ENCODE measurements at places on chromosomes 1 and 21.

DNA sequence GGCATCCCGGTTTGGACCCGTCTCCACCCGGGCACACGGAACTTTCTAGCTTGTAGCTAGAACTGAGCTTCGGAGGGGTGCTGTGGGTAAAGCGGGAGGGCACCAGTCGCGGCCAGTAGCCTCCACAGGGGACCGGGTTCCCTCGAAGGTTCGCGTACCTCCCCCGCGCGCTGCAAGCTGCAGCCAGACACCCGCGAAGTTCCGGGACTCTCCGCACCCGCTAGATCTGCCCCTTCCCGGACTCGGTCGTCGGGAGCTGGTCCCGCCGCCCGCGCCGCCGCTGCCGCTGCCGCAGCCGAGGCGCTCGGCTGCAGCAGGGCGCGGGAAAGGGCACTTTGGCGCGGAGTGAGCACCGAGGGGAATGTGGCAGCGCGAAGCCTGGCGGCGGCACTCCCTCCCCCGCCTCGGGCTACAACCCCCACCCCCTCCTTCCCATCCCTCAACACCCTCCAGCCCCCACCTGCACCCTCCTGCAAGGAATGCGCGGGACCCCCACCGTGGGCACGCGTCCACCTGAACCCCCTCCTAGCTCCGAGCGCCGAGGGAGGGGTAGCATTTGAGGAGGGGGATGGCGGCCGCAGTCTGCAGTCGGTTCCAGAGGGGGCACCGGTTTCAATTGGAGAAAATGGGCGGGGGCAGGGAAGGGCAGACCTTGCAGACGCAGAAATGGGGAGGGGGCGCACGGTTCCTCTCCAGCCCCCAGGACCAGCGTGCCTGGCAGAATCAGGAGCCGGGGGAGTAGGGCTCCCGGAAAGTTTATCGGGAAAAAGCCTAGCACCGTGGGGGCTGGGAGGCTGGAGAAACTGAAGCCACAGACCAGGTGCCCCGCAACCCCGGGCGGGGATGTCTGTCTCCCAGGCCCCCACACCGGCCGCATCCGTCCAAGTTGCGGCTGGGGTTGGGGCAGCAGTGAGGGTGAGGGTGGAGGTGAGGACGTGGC lies 968 bp downstream of the CSMD2 start:
- DNase-seq: peak; percentile 65

DNA sequence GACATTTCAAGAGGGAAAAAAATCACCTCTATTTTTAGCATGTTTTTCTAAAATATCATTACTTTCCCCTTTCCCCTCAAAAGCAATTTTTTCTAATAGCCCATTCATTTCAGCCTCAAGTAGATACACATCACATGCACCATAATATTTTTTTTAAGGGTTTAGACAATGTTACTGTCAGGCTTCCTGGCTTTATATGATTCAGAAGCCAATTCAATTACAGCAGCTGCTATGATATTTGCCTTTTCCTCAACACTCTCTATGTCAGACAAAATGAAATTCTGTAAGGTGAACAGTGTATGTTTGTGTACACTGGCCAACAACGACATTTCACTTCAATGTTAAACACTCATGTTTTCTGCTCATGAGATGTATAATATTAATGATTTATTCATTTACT lies 46.5 kb downstream of the OMA1 start:
- no peak for DNase-seq

DNA sequence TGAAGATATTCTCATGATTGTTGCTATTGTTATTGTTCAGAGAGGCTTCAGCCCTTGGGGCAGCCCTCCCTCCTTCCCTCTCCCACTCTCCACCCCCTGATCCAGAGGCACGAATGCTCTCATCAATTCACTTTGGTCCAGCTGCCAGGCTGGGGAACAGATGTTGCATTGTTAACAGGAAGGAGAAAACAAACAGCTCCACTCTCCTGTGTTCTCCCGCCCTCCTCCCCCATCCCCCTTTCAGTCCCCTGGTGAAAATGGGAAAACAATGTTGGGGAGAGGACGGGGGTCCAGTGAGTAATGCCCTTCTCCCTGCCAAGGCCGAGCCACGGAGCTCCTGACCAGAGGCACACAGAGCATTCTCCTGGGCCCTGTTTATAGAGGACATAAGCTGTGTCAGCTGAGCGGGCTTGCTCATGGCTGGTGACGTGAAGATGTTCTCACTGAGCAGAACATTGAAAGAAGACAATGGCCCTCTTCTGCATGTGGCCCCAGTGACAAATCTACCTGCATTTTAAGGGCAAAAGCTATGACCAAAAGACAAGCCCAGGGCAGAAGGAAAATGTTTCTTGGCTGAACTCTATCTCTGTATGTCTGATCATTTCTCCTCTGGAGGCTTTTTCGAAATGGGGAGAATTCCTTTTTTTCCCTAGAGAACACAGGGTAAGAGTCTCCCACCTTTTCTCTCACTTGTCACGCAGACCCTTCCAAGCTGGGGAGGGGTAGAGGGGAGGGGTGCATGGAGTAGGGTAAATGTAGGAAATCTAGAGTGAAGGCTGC lies 111.7 kb downstream of the GLUL start:
- DNase-seq: peak; percentile 47

GRCh38 chr21:20971296-20971921 lies 26.8 kb upstream of the NCAM2 start:
- peak; percentile 63 for DNase-seq

GRCh38 chr1:208245185-208245705 lies 1.1 kb upstream of the PLXNA2 start:
- DNase-seq: peak; percentile 94

GRCh38 chr1:236685205-236685916 lies 938 bp upstream of the ACTN2 start:
- DNase-seq: no peak

- DNase-seq: no peak
Measured at GRCh38 chr1:143553627-143554026, 418.2 kb downstream of the FAM72C start.

GRCh38 chr21:32483293-32483595 lies 70.7 kb downstream of the EVA1C start:
- no peak for DNase-seq

GRCh38 chr1:208113011-208113410 lies 131.2 kb downstream of the PLXNA2 start:
- DNase-seq: peak; percentile 55

GRCh38 chr1:9466780-9467758 lies 72.2 kb upstream of the SLC25A33 start:
- DNase-seq: no peak

GRCh38 chr1:215489771-215490565 lies 77.1 kb upstream of the KCTD3 start:
- no peak for DNase-seq

- DNase-seq: no peak
Measured at GRCh38 chr1:18637962-18638834, 7.6 kb downstream of the PAX7 start.

DNA sequence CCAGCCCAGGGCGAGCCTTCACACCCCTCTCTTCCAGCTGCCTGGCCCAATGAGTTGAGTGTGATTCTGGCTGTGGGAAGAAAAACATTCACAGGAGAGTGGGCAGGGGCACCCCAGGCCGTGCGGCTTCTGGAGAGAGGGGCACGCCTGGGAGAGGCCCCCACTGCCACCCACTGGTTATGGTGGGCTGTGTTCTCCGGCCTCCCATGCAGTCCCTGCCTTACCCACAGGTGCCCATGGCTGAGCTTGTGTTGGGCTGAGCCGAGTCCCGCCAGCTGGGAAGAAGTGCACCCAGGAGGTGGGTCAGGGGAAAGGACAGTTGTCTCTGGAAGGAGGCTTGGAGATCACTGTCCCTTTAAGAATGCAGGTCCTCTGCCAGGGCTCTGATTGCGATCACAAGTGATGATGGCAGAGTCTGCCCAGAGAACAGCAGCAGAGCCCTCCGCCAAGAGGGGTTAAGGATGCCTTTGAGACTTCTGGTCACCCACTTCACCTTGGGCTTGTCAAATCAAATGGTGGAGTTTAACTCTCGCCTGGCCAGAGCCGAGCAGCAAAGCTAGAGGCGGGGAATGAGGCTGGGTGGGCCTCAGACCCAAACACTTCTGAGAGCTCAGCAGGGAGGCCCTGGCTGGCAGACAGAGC lies 124.7 kb upstream of the ARHGEF16 start:
- DNase-seq: no peak

DNA sequence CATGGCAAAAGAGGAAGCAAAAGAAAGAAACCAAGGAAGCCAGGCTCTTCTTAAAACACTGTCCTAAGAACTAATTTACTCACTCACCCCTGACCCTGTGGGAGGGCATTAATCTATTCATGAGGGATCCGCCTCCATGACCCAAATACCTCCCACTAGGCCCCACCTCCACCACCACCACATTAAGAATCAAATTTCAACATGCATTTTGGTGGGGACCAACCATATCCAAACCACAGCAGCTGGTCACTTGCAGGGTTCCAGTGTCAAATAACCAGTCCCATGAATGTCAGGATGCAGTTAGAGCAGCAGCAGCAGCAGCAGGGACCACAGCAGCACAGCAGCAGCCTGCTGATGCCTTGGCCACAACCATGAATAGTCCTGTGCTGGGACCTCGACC lies 83.8 kb downstream of the ZC3H11B start:
- DNase-seq: peak; percentile 55

DNA sequence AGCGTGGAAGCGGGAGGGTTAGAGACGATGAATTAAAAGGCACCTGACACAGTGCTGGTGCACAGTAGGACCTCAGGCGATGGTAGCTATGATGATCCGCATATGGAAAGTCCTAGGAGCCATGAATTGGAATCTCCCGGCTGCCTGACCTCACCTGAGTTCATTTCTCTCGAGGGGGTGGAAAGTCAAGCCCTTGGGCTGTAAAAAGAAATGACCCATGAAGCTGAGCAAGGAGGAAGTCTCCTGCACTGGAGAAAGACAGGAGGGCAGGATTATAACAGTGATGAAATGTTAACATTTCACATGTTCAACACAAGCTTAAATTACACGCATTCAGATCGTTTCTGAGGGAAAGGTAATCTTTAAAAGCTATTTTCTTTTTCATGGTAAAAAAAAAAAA lies 481.2 kb downstream of the MATN1 start:
- peak; percentile 36 for DNase-seq

DNA sequence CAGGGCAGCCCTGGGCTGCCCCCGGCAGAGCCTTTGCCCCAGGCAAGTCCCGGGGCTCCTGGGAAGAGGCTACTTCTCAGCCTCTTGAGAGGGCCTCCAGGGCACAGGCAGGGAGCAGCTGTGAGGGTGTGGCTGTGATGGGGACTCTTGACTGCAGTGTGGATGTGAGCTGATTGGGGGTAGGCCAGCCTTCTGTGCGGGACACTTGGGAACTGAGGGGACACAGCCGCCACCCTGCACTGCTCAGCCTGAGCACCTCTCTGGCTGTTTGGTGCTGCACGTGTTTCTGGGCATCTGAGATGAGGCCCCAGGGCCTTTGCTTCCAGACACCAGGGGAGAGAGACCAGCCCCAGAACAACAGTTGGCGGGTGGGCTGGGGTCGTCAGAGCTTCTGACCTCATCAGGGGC lies 62.1 kb downstream of the SKI start:
- no peak for DNase-seq

DNA sequence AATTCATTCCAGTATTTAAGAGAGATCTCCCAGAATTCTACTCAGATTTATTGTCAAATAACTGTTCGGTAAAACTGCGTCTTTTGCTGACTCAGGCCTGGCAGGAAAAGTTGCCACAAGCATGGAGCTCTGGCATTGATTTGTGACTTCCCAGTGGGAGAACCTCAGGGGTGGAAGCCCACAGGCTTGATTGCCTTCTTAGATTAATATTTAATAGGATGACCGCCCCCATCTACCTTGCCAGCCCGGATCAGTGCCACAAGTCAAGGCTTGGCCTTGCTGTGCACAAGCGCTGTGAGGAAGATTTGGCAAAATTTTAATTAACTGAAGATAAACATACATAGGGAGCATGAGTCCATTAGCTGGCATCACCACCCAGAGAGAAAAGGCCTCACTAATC lies 93.5 kb downstream of the LRIG2 start:
- DNase-seq: no peak

- peak; percentile 70 for DNase-seq
Measured at GRCh38 chr1:42815941-42816584, 859 bp upstream of the ERMAP start.

GRCh38 chr1:231750296-231750695 lies 123.7 kb downstream of the DISC1 start:
- no peak for DNase-seq

GRCh38 chr1:63615768-63616420 lies 22.7 kb downstream of the PGM1 start:
- peak; percentile 80 for DNase-seq

- DNase-seq: peak; percentile 12
Measured at GRCh38 chr1:168766568-168766967, 37.6 kb upstream of the DPT start.

GRCh38 chr1:218959784-218960183 lies 213.9 kb upstream of the LYPLAL1 start:
- DNase-seq: no peak

- no peak for DNase-seq
Measured at GRCh38 chr1:233240371-233240770, 55.2 kb downstream of the PCNX2 start.

DNA sequence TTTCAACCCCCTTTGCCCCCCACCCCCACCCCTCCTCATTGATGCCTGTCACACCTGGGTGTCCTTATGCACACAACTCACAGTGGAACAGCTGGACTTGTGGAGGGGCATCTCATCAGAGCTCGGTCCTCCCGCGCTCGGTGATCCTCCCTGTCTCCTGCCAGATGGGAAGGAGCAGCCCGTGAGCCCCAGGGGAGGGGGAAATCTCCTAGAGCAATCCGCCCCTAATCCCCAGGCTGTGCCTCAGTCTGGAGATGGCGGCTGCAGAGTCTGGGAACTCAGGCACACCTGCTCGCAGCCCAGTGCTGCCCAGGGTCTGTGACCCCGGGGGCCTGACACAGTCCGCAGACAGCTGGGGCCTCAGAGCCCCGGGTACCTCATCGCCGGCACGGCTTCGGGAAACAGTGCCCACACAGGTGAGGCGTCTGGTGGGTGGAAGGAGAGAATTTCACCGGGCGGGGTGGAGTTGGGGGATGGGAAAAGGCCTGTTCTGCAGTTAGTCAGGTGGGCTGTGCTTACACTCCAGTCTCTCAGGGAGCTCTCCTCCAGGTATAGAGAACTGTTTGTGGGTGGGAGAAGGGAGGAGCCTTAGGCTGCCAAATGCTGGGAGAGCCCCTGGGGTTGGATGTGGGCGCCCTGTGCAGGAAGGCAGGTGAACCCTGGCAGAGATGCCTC lies 29.3 kb downstream of the TMCC2 start:
- no peak for DNase-seq

DNA sequence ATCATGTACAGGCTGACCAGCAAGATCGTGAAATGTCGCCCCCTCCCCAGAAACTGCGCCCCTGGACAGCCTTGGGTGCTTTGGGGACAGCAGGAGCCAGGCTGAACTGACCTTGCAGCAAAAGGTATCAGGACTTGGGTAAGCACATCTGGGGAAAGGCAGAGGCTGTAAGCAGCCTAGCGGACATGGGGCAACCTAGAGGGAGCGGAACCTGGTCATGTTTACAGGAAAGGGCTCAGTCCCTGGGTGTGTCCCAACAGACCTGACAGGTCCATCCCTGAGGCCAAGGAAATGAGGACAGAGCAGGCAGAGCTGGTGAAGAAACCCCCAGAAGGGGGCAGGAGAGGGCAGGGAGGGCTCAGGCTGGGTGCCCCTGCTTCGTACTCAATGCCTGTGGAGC lies 3.1 kb upstream of the S100A8 start:
- peak; percentile 50 for DNase-seq

All from mesendoderm (in vitro differentiated cells).